ENCODE measurements at places on chromosomes 11 and 22.

DNA sequence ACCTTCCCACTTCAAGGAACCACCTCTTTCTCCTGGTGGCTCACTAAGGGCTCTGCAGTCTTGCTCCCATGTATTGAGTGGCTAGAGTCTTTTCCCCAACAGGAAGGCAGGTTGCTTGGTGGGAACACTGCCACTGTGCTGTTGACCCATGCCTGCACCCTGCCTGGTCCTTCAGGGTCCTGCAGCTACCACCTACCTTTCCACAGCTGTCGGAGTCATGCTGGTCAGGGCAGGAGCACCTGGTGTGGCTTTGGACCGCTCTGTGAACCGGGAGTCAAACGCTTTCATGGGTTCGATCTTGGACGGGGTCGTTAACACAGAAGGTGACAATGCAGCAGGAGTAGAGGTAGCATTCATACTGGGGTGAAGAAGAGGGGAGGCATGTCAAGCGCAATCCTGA lies 56.1 kb downstream of the HIRA start:
- no peak for DNase-seq

GRCh38 chr11:36617543-36618362 lies 19.7 kb upstream of the RAG2 start:
- DNase-seq, result no peak

DNA sequence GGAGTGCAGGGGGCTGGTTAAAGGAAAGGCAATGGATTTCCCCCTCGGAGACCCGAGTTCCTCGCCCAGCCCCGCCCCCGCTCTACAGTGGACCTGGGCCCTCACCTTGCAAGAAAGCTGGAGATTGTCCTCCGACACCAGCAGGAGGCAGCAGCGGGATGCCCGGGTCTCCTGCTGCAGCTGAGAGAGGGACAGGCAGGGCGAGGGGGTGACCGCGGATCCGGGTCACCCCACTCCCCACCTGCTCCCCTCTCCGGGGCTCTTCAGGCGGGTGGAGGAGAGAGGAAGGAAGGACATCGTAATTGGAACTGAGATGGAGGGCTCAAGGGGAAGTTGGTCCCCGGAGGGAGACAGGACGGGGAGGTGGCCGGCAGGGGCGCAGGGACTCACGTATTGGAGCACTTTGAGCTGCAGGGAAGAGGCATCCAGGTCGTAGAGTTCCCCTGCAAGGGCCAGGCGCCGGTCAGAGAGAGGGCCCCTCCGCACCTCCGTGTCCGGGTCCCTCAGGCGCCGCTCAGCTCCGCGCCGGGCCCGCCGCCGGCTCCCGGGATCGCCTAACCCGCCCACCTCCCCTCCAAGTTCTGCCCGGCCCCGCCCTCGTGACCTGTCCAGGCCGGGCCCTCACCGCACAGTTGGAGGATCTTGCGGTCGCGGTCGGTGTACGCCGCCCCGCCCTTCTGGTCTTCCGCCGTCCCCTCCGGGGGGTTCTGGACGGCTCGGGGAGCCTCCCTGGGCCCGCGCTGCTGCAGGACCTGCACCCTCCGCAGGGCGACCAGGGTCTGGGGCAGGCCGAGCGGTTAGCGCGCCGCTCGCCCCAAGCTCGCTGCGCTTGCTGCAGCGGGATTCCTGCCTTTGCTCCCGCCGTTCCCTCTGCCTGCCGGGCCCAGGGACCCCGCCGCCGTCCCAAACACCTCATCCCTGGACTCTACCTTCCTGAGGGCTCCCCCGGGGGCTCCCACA lies 84.1 kb downstream of the PDE2A start:
- DNase-seq, result no peak

GRCh38 chr11:118834427-118835028 lies 43.6 kb upstream of the DDX6 start:
- DNase-seq, result no peak

GRCh38 chr11:31045335-31045734 lies 324.2 kb downstream of the DCDC1 start:
- DNase-seq, result no peak

DNA sequence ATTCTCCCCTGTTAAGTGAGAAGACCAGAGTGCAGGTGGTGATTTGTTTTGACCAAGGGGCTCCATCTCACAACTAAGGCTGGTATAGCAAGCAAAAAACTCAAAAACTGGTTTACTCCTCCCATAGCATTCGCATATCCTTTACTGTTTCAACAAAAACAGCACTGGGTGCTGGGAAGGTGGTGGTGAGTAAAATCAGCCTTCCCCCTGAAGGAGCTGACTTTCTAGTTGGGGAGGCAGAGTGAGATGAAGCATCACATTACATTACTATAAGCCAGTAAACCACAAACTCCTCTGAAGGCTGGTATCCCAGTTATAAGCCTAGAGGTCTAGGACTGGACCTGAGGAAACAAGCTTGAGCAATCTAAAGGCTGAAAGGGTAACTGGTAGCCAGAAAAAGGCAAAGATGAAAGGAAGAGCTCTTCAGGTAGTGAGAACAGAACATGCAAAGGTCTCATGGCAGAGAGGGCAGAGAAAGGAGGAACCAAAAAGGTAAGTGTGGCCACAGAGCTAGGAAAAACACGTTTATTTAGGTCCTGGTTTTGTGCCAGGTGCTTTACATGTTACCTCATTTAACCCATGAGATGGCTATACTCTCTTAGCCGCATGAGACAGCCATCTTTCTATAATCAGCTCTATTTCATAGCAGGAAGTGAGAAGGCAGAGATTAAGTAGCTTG lies 22.3 kb downstream of the TMEM123 start:
- DNase-seq, result no peak

- no peak for DNase-seq
Observed at GRCh38 chr11:17563961-17564686, 17.1 kb downstream of the OTOG start.

- DNase-seq, result no peak
Observed at GRCh38 chr11:12176410-12176809, 66.0 kb downstream of the MICAL2 start.

DNA sequence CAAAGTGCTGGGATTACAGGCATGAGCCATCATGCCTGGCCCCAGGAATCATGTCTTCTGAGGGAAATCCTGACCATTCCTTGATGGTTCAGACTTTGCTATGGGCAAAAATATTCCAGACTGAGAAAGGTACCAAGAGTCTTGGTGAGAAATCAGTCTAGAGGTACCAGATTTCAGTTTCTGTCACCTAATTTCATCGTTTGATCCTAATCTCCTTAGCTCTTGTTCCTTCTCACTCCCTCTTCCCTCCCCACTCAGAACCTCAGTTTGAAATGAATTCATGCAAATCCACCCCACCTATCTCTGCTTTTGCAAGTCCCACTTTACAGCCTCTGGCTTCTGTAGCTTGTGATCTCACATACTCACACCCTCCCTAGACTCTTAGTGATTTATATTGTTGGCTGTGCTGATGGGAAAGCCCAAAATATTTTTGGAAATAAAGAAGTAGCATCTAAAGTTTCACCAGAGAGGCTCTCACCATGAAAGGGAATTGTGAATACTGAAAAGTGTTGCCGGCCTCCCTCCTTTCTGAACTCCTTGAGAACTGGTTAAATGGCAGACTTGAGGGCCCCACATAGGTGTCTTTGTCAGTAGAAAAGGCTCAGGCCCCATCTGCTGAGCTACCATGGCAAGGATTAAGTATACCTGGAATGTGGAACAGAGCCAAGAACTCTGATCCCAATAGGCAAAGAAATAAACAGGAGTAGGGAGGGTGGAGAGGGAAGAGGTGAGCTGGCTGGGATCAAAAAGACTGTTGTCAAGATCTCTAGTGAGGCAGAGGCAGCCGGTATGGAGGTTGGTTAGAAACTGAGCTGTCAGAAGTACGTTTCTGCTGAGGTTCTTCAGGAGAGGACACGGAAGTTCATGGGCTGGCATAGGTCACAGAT lies 190.5 kb upstream of the MTMR2 start:
- no peak for DNase-seq

GRCh38 chr11:88629496-88629895 lies 292.0 kb upstream of the CTSC start:
- DNase-seq, result no peak

DNA sequence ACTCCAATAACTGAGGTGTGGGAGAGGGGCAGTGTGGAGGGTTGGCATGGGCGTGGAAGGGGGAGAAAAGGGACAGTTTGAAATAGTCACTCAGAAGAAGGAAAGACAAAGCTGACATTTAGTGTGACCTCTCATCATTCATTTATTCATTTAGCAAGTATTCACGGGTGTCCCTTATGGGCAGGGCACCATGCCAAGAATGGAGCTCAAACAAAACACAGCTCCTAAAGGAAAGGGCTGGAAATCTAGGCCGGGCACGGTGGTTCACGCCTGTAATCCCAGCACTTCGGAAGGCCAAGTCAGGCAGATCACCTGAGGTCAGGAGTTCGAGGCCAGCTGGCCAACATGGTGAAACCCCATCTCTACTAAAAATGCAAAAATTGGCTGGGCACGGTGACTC lies 19.4 kb upstream of the DGKZ start:
- DNase-seq, result no peak

GRCh38 chr11:79227767-79228755 lies 212.8 kb downstream of the TENM4 start:
- no peak for DNase-seq

GRCh38 chr11:116782728-116783127 lies 5.1 kb downstream of the ZPR1 start:
- DNase-seq, result no peak

Data from caudate nucleus (tissue), 63 donors.